Activated CD8-positive, alpha-beta memory T cell treated with anti-CD3 and anti-CD28 coated beads for 24 hours (primary cell): ENCODE measurements at places on chromosomes 5 and 9.

DNA sequence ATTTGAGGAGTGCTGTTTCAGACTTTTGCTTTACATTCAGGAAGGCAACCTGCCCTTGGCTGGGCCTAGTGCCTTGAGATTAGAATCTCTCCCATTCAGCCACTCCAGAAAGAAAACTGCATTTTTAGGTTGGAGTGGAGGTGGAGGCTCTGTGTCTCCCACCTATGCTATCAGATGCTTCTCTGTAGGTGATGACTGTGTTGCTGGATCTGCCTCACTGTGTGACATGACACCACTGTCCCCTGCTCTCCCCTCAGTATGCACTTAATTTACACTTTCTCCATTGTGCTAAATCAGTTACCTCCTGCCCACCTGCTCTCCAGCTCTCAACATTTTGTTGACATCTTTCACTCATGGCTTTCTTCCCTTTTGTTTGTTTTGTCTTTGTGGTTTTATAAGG lies 265.8 kb downstream of the TENT4A start:
- no peak for DNase-seq

DNA sequence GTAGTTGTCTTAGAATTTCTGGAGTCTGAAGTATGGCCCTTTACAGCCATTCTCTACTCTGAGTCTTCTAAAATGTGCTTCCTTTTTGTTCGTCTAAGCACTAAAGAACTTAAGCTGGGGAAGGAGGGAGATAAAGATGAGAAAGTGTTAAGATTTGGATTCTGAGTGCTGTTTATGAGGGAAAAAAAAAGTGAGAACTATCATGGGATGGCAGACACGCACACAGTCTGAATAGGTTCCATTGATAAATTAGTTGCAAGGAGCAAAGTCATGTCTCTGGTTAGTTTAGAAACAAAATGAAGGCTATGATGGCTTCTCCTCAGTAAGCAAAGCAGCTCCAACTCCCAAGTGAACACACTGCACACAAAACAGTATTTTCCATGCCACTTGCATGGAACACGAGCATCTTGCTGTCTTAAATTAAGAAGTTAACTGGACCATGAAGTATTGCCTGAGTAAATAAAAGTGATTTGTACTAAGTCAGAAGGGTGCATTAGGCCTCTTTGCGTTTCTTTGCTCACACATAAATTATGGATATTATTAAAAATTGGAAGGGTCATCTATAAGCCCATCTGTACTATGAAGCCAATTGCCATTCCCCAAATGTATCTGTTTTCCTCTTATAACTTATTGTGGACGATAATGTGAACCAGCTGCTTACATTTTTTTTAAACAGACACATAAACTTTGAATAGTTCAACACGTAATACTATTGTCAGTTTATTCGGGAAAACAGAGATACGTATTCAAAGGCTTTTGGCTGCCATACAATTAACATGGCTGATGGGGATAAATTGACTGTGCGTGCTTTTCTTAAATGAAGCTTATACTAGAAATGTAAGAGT lies 199.3 kb downstream of the SGCD start:
- no peak for DNase-seq

- DNase-seq, result no peak
Measured at GRCh38 chr5:107565791-107566767, 104.7 kb downstream of the EFNA5 start.

DNA sequence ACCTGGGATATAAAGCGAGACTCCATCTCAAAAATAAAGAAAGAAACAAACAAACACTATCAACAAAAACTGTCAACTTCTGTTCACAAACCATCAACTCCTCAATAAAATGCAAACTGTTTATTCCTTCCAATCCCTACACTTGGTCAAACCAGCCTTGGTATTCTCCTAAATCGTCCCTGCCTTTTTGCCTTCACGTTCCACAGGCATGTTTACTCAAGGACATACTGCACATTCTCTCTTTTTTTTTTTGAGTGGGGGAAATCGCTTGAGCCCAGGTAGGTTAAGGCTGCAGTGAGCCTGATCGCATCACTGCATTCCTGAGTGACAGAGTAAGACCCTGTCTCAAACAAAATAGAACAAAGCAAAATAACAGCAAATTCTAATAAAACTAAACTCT lies 13.0 kb downstream of the UBAP2 start:
- no peak for DNase-seq

DNA sequence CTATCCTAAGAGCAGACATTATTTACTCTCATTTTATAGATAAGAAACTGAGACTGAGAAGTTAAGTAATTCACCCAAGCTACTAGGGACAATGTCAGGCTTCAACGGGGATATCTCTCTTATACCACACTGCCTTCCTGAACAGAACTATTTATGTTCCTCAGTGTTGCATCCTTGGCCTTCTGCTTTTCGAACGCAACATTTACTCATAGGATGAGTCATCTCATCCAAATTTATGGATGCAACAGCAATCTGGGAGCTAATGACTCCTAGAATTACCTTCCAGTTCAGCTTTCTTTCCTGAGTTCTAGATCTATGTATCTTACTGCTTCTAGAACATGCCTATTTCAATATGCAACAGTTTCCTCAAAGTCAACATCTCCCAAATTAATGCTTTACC lies 103.6 kb upstream of the PAM start:
- no peak for DNase-seq

DNA sequence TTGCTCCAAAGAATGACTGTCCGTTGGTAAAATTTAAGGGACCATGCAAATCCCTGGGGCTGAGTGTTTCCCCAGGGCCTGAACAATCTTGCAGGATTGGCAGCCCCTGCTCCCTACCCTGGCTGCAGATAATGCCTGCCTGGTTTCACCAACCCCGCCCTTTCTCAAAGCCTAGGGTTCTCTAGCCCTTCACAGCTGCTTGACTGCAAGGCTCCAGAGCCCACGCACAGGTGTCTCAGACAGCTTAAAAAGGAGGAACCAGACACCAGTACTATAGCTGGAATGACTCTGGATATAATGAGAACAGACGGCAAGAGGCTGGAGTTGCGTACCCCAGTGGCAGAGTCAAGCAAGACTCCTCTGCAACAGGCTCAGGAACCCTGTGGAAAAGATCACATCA lies 25.2 kb upstream of the TNIP1 start:
- DNase-seq, result no peak

DNA sequence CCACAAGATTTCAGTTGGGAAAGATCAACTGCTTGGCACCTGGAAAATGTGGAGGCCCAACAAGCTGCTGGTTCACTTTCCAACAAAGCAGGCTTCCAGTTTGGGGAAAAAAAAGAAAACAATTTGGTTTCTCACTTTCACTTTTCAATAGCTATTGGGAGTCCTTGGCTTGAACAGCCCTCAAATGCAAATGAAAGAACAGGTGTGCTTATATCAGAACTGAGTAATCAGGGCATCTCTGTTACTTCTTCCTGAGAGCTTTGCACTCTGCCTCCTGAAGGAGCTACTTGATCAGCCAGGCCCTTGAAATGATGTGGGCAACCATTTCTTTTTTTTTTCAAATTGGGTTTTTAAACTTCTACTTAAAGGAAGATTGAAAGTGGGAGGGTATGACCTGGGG lies 73.5 kb downstream of the MFAP3 start:
- no peak for DNase-seq

DNA sequence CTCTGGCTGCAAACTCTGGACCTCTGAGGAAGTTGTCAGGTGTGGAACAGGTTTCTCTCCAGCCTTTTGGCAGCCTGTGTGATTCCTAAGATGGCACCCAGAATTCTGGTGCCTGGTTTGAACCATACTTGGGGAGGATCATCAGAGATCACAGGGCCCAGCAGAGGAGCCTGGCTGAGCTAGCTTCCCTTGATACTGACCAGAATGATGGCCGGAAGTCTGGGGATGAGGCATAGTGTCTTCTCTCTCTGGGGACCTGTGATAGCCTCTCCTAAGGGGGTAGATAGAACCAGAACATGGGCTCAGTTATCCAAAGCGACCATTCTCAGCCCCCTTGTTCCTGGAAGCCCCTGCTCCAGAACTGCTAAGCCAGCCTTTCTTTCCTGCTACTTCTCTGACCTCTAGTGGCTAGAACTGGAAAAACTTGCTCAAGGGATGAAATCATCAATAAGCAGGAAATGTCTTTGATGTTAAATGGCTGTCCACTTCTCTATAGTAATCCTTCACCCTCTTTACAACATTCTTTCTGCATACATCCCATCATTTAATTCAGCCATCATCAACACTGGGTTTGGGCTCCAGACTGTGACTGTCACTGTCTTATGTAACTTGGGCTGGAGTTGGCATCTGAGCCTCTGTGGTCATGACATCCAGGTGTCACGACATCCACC lies 55.1 kb downstream of the C9orf152 start:
- no peak for DNase-seq

DNA sequence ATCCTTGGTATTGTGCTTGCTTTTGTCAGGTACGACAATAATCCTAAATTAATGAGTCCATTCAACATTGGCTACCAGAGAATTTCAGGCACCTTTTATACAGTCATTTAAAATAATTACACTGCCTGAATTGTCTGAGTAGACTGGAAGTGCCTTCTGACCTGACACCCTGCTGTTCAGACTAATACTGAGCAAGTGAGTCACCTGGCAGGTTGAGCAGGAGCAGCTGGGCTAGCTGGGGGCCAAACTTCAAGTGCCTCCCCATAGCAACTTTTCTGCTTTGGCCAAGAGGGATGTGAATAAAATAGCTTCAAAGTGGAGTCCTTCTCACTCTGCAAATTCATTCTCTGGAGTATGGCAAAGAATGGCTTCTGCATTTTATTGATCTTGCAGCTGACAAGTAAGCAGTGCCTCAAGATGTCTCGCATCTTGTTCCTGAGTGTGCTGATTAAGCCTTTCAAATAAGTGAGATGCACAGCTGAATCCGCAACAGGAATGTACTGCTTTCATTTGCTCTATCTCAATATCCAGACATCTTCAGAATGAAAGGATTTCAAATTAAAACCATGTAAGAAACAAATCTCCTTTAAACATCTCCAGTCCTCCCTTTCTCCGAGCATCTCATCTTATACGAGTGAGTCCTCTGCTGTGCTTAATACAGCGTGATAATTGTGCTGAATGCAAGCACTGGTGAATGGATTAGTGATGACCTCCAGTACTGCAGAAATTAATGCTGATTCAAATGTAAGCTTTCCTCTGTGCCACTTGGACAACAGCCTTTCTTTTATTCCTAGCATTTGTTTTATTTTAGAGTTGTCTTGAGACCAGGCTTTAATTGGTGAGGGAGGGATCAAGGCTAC lies 271.2 kb downstream of the EDIL3 start:
- no peak for DNase-seq

DNA sequence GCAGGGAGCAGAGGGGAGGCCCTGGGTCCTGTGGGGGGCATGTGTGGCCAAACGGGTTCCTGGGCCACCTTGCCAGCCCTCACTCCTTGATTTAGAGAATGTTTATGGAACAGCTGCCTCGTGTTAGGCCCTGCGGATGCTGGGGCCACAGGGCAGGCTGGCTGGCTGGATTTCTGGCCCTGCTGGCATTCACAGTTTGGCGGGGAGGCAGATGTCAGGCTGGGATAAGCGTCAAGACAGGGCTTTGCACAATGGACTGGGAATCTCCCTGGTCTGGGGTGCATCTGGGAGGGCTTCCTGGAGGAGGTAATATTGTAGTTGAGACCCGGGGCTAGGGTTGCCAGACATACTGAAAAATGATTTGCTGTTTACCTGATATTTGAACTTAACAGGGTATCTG lies 13.8 kb downstream of the NCS1 start:
- DNase-seq, result no peak

DNA sequence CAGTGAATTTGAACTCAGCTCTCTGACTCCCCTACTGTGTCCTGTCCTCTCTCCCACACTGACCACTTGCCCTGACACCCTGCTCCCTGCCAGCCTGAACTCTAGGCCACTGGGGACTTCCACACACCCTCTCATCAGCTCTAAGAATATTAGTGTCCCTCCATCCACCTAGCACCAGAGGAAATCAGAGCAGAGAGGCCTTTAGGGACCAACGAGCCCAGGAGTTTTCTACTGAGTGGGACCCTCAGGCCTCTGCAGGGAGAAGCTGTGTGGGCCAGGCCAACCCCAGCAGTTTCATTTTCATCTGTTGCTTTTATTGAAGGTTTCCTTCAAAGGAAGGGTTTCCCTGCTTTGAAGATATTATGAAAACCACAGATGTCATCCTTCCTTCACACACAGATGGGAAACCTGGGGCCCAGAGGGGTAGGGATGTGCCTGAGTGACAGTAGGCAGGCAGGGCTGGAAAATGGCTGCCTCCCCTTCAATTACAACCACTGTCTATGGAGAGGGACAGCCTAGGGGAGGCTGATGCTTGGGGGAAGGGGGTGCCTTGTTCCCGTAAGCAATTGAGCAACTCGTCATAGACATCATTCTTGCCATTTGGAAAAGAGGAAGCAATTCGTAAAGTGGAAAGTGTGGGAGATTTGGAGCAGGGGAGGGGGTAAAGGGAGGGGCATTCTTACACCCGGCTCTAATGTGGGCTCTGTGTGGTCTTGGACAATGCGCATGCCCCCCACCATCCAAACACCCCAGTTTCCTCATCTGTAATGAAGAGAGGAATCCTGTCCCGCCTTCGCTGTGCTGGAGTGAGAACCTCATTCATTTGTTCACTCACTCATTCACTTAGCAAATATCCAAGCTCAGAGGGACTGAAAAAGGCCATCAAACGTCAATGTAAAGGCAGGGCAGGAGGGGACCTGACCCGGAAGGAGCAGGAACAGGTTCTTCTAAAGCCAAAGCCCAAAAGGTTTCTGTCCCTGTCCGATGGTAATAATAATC lies 3.9 kb downstream of the GLIPR2 start:
- no peak for DNase-seq

DNA sequence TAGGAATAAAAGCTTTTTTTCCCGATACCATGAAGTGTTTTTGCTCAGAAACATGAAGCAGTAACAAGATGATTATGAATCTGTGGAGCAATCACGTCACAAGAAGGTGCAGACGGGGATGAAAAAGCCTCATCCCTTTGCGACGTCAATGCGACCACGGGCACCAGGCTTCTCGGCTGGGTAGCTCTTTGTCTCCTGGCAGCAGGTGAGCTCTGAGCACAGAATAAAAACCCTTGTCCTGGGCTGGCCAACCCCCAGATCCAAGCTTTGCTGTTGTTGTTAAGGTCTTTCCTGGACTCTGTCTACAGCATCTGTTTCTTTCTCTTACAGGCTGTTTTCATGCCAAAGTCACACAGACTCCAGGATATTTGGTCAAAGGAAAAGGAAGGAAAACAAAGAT lies 113.8 kb downstream of the ANKRD18B start:
- DNase-seq, result no peak

- no peak for DNase-seq
Measured at GRCh38 chr5:133240425-133241091, 188.7 kb downstream of the HSPA4 start.

DNA sequence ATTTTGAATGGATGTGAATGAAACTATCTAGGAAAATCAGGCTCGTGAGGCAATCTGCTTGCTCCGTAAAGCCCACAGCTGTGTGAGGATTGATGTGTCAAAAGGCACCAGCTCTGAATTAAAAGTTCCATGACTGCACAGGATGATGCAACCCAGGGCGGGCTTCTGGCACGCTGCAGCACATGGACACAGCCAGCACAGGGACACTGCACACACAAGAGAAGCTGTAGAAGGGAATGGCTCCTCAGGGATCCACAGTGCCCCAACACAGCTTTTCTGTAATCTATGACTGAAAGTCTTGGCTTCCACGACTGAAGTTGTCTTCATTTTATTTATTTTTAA lies 151.0 kb downstream of the GCNT1 start:
- no peak for DNase-seq

- no peak for DNase-seq
Measured at GRCh38 chr5:38752622-38753021, 93.2 kb upstream of the OSMR start.
